ENCODE measurements at places on chromosomes 3 and 15.
A peak's percentile ranks its signal among the peaks of the same experiment; 100 is the strongest.

GRCh38 chr3:24310887-24311286 lies 183.8 kb downstream of the THRB start:
- no peak for DNase-seq

GRCh38 chr3:111584744-111585143 lies 10.4 kb downstream of the ZBED2 start:
- DNase-seq, result no peak

DNA sequence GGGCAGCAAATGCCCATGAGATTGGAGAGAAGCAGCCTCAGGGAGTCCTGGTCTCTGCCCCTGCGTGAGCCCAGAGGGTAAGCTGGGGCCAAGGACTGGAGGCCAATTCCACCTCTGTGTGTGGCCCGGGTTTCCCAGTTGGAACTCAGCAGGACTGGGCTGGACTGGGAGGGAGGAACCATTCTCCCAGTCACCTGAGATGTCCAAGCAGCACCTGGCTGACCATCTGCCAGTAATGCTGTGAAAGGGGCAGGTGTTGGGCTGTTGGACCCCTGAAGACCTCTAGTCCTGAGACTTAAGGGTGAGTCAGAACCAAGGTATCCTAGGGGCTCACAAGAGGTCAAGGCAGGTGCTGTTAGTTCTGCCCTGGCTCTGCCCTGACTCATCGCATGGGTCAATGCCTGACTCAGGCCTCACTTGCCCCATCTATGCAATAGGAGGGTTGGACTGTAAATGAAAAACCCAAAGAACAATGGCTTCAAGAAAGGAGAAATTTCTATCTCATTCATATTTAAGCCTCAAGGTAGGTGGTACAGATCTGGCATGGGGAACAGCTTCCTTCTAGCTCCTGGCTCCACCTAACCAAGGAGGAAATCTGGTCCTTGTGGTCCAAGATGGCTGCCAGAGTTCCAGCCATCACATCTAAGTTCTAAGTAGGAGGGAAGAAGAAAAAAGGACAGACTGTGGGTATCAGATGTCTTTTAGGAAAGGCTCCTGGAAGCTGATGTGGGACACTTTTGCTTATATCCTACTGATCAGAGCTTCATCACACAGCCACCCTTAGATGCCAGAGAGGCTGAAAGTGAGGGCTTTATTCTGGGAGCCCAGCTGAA lies 111.3 kb downstream of the FBLN2 start:
- no peak for DNase-seq

DNA sequence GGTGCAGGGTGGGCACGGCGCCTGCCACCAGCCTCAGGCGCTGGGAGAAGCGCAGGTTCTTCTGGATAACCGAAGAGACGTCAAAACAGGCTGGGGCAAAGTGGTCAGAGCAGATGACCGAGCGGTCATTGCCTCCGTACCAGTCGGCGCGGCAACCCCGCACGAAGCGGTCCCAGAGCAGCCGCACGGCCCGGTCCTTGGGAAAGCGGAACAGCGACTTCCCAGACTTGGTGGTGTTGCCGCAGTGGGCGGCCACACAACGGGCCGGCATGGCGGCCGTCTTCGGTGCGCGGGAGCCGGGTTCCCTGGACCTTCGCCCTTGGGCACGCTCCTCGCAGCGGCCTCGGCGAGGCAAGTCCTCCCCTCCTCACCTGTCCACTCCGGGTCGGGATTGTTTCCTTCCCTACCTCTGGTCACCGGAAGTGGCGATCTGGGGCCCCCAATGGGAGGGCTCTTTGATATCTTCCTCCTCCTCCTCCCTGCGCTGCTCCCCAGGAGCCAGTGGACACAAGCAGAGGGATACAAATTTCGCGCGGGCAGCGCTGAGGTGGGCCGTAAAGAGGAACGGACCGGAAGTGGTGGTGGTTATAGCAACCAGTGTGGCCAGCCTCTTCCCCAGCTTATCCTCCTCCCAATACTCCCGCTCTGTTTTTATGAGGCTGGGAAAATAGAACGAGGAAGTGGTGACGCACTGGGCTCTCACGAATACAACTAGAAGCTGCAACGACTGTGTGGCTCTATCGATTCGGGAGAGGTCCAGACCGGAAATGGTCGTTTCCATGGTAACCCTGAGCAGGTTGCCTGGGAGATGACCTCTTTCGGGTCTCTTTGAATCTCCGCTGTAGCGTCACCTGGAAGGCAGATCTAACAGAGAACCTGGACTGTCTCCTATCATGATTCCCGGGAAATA lies at the start of the genes LRRC49 and THAP10:
TSS of gene LRRC49 (plus strand) at position 825 of the 910 bp plus-strand sequence. CDS start at position 894, 69 bp downstream.
TSS of gene THAP10 (minus strand) at position 432 of the 910 bp plus-strand sequence. CDS start at position 271, 161 bp downstream.
- DNase-seq, result peak; percentile 96

DNA sequence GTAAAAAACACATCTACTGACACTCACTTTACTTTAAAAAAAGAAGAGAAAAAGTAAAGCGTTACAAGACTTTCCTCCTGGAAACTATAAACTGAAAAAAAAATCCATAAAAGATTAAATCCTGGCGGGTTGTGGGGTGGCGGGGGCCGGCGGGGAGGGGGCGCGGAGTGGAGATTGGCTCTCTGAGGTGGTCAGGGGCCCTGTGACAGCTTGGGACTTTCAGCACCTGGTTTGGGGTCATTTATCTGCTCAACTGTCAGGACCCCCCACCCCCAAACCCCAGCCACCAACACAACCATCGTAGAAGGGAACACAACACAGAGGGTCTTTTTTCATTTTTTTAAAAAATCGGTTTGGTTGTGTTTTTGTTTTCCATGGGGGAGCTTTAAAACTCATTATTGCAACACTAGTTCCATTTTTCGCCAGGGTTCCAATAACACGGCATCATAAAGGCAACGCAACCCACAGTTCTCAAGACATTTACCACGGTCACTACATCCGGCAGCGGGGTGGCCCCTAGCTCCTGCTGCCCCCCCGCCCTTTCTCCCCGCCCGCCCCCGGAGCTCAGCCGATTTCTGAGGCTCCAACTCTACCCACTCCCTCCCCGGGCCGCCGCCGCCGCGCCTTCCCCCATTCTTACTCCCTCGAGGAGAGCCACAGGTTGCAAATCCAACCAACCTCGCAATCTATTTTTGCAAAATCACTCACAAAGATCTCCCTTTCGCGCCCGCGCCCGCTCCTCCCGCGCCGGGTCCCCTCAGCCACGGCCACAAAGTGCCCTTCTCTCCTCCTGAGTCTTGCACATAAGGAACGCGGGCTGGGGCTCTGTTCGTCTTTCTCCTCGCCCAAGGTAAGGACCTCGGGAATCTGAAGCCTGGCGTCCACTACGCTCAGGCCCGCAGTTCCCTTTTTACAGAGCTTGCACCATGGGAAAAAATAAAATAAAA lies 1.8 kb downstream of the BCL6 start:
- DNase-seq, result no peak

DNA sequence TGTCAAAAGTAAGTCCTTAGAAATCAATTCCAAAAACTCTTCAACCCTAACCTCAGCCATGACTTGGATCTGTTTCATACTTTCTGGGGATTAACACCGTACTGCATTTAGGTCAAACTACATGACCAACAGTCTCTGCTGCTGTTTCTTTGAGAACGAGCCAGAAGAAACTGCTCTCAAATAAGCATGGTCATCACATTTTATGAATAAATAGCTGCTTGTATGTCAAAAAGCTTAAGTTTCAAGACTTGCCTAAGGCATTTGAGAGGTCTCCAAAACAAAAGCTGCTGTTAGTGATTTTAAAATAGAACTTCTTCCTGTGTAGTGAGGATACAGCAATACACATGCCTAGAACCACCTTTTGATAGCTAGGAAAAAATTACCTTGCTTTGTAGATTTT lies 166.3 kb upstream of the CHRM5 start:
- no peak for DNase-seq

GRCh38 chr15:99481113-99481950 lies 84.5 kb upstream of the MEF2A start:
- no peak for DNase-seq

DNA sequence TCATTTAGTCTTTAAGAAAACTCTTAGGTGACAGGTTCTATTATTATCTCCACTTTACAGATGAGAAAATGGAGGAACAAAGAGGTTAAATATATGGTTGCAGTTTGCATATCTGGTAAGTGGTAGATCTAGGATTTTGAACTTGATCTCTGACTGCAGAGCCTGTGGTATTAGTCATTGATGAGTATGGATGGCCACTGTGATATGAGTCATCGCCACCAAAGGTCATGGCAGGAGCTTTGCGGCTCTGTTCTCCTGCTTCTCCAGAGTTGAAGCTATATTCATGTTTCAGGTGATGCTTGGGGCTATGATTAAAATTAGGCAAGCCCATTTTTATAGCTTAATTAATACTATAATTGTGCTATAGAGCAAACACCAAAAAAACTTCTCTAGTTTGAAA lies 306.2 kb upstream of the DPPA4 start:
- no peak for DNase-seq

- no peak for DNase-seq
Observed at GRCh38 chr3:193134856-193135255, 106.2 kb upstream of the PLAAT1 start.

DNA sequence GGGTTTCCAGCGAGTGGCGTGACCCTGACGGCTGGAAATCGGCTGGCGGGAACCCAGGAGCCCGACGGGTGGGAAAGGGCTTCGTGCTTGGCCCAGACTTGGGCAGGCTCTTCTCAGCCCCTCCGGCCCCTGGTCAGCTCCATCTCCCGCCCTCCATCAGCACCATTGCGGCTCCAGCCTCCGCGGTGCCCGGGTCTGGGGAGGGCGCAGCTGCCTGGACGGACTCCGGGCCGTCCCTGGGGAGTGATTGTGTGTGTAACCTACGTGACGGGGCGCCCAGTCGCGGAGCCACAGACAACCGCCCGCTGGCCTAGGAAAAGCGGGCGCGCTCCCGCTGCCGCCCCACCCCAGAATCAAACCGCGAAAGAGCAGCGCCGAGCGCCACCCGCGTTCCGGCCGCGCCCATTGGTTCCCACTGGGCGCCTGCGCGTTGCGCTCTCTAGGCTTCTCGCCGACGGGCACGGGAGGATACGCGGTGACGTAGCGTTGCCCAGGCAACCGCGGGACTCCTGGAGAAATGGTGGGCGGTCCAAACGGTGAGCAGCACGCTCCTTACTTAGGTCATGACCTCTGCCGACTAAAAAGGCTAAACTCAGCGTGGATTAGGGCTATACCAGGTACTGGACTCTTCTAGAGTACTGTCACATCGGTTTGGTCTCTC lies at the start of gene CFAP20DC:
TSS of gene CFAP20DC (minus strand) at position 355 of the 661 bp plus-strand sequence. CDS start 394 bp downstream, outside the sequence.
- DNase-seq, result peak; percentile 27

DNA sequence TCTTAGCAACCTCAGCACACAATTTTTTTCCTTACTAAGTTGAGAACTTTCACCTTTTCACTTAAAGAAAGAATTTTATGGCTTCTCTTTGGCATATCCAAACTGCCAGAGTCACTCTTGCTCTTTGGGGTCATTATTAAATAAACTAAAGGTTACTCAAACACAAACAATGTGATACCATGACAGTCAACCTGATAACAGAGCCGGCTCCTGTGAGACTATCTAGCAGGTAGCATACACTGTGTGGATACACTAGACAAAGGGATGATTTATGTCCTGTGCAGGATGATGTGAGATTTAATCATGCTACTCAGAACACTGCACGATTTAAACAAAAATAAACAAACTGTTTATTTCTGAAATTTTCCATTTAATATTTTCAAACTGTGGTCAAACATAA lies 35.6 kb downstream of the LRRFIP2 start:
- DNase-seq, result no peak

GRCh38 chr15:79041601-79042168 lies 48.9 kb downstream of the RASGRF1 start:
- peak; percentile 95 for DNase-seq

DNA sequence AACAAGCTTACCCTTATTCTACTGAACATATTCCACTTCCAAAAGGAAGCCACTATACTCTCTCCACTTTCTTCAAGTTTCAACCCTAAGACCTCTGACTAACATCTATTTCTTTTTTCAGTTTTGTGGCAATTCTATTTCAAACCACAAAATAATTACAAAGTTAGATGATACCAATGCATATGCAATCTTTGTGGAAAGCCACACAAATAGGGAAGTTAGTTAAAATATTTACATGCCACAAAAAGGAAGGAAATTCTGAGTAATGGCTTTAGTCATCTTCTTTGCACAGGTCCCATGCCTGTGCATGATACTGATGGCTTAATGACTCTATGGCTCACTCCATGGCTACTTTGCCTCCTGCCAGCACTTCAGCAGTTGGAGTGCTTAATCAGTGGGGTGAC lies 57.0 kb upstream of the MCTP2 start:
- no peak for DNase-seq

DNA sequence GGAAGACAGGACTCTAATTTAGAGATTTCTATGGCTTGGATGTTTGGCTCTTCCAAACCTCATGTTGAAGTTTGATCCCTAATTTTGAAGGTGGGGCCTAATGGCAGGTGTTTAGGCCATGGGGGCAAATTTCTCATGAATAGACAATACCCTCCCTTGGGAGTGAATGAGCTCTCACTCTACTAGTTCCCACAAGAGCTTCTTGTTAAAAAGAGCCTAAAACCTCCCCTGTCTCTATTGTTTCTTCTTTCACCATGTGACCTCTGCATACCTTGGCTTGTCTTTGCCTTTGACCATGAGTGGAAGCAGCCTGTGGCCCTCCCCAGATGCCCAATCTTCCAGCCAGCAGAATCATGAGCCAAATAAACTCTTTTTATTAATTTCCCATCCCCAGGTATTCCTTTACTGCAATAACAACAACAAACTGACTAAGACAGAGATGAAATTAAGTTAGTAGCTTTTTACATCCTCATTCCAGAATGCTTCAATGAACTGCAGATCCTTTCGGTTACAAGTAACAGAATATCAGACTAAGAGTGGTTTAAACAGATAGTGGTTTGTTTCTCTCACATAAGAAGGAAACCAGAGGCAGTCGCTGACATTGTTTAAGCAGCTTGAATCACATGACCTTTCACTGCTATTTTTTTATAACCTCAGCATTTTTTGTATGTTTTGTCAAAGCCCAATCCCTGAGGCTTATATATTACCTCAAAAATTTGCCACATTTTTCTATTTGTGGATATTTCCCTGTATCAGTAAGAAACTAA lies 1013.3 kb upstream of the SEMA6D start:
- DNase-seq, result no peak

DNA sequence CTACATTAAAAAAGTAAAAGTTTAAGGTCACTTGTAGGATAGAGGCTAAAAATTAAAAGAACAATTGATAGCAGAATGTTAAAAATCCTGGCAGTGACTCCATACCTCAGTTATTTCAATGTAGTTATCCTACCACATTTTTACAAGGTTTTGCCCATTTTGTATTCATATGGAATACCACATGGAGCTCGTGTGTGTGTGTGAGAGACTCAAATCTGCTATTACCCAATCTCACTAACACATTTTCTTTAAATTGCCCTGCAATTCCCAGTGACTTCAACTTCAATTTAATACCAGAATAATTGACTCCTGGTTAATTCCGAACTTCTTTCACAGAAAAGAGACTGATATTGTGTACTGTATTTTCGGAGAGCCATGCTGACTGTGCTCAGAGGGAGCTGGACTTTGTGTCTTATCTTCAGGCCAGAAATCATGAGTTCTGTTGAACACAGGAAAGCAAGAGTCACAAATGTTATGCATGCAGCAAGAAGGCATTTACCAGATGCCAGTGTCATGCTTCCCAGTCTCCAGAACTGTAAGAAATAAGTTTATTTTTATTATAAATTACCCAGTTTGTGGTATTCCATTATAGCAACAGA lies 529.0 kb upstream of the NECTIN3 start:
- no peak for DNase-seq

- DNase-seq, result no peak
Observed at GRCh38 chr15:28896951-28897350, 11.2 kb downstream of the APBA2 start.

- no peak for DNase-seq
Observed at GRCh38 chr3:139695007-139695406, 17.2 kb upstream of the NMNAT3 start.

- DNase-seq, result no peak
Observed at GRCh38 chr15:92749946-92750345, 94.4 kb upstream of the FAM174B start.

All from cerebellar nuclear complex (tissue), 1 donor.